Skeletal muscle cell (primary cell): ENCODE measurements at places on chromosomes 5 and 9.

DNA sequence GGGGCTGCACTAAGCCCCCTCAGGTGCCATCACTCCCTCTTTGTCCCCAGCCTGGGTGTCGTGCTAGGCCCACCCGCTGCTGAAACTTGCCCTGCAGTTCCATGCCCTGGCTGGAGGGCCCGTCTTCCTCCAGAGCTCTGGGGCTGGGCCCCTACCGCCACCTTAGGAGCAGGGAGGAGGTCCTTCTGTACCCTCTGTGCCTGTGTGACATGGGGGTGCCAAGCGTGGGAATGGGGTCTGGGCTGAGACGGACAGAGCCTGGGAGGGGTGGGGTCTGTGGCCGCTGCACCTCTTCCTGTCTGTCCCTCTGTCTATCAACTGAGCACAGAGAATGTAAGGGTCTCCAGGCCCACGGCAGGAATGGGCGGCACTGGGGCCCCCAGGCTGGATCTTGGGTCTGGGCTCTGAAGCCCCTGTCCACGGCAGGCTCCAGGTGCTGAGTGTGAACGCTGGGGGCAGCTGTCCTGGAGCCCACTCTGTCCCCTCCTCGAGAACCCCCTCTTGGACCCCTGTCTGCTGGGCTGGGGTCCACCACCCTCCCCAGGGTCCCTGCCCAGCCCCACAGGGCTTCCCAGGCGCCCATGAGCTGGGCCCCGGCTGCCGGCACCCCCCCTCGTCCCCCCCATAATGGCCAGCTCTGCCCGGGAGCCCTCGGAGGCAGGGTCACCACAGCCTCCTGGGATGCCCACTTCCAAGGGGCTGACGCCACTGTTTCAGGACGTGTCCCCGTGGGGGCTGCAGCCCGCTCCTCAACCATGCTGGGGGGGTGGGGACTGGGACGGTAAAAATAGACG, 15.8 kb upstream of the NRARP start:
- no peak for DNase-seq

DNA sequence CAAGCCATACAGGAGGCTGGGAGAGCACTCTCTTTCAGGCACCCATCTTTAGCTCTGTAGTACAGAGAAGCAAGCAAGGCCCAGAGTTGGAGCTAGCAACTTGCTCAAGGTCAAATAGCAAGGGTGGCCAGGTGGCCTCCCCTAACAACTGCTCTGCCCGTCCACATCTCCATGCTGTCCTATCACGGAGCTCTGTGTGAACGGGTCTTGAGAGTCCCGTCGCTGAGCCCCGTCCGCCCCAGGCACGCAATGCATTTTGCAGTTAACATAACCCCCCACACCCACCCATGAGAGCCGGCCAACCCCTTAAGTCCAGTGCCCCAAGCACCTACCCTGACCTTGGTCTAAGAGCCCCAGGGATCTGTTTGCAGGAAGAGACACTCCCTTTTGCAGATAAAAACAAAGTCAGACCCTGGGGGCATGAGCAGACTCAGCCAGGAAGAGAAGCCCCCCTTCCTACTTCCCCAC, 1.5 kb downstream of the RNF44 start:
- no peak for DNase-seq

GRCh38 chr5:132458226-132458560, 32.4 kb downstream of the IRF1 start:
- DNase-seq = no peak

DNA sequence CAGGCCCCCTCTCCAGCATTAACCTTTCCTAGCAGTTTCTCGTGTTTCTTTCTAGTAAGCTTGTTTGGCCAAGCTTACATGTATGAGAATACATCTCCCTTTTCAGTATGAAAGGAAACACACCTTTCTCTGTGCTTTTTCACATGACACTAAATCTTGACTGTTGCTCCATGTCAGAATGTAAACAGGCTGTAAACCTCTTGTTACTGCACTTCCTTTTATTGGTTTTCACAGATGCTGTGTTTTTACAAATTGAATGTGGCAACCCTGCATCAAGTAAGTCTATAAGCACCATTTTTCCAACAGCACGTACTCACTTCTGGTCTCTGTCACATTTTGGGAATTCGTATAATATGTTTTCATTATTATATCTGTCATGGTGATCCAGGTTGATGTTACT, 2.2 kb upstream of the CANX start:
- no peak for DNase-seq

DNA sequence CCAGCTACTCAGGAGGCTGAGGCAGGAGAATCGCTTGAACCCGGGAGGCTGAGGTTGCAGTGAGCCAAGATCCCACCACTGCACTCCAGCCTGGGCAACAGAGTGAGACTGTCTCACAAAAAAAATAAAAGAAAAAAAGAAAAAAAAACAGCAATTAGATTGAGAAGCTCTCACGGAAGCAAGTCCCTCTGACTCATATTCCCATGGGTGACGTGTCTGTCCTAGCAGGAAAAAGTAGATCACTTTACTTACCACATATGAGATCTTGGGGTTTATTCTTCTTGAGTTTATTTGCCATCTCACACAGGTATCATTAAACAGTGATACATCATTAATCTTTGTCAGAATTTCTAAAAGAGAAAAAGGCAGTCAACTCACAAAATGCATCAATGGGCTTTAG, 62.6 kb downstream of the SUSD1 start:
- DNase-seq = peak; percentile 63

- no peak for DNase-seq
Measured at GRCh38 chr9:135228345-135228982, 141.0 kb downstream of the OLFM1 start.

GRCh38 chr5:112312295-112313275, 106.5 kb downstream of the EPB41L4A start:
- no peak for DNase-seq

DNA sequence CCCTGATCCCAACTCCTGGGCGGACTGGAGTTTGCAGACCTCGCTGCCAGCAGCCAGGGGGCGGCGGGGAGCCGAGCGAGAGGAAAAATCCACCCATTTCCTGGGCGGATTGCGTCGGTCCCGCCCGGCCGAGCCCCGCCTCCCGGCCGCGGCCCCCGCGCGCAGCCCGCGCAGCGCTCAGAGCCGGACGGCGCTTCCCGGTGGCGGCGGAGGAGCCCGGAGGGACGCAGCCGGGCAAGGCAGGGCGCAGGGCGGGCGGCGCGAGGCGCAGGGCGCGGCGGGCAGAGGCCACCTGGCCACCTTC, at the start of gene OLFM1:
Gene OLFM1 (plus strand): TSS at position 180 of the 304 bp plus-strand sequence. CDS start 322 bp downstream, outside the sequence.
- no peak for DNase-seq

- no peak for DNase-seq
Measured at GRCh38 chr5:64637144-64637543, 53.2 kb upstream of the SHISAL2B start.

- no peak for DNase-seq
Measured at GRCh38 chr5:57445006-57445704, 37.5 kb downstream of the ACTBL2 start.

GRCh38 chr9:104911032-104911607, 16.8 kb downstream of the ABCA1 start:
- DNase-seq = no peak

DNA sequence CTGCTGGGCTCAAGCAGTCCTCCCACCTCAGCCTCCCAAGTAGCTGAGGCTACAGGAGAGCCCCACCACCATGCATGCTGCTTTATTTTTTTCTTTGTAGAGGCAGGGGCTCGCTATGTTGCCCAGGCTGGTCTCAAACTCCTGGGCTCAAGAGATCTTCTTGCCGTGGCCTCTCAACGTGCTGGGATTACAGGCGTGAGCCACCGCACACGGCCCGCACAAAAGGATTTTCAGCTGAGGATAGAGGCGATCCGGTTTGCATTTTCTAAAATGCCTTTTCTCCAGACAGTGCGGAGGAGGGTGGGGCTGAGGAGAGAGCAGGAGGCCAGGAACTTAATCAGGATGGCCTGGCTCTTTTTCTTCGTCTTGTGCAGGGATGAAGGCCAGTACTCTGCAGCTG, 6.9 kb downstream of the HRH2 start:
- DNase-seq = no peak

DNA sequence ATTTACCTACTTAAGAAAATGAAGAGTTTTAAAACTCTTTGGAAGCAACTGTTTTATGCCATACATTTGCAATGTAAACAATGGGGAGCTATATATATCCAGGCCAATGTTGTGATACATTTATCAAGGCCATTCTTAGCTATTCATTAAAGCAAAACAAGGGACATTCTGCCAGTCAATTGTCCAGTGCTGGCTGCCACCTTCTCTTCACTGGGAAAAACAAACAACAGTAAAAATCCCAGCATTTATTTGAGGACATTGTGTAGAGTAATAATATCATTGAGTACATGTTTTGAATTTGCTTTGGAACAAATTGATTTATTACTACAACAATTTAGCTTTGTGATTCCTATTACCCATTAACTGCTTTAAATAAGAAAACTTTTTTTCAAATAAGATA, 1107.4 kb downstream of the DTWD2 start:
- no peak for DNase-seq

DNA sequence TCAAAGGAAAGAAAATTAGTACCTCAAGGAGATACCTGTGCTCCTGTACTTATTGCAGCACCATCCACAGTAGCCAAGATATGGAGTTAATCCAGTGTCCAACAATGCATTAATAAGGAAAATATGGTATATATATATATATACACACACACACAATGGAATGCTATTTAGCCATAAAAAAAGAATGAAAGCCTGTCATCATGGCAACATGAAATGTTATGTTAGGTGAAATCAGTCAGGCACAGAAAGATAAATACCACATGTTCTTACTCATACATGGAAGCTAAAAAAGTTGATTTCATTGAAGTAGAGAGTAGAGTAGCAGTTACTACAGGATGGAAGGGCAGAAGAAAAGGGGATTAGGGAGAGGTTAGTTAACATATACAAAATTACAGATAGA, 601.5 kb downstream of the ANXA1 start:
- DNase-seq = no peak

DNA sequence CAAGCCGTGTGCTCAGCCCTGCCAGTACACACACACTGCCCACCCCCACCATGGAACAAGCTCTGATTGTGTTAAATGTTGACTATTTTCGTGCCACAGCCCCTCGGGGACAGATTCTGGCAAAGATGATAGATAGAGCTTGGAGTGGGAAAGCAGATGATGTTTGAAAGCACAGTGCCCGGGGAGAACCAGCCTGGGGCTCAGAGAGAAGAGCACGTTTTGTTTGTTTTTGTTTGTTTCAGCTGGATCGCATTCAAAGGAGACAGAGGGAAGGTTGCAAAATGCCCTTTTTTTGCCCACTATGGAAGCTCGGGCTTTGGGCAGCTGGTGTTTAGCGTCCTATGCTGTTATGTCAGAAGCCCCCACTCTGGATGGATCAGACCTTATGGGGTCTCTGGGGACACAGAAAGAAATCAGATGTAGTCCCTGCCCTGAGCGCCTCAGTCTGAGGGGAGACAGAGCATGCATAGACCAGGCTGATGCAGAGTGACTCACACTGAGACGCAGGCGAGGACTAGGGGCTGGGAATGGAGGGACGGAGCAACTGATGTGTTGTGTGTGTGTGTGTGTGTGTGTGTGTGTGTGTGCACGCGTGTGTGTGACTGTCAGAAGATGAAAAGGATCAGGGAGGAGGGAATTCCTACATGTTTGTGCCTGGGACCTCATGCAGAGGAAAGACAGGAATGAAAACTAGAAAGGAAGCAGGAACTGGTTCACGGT, 229.7 kb downstream of the MELK start:
- peak; percentile 6 for DNase-seq

DNA sequence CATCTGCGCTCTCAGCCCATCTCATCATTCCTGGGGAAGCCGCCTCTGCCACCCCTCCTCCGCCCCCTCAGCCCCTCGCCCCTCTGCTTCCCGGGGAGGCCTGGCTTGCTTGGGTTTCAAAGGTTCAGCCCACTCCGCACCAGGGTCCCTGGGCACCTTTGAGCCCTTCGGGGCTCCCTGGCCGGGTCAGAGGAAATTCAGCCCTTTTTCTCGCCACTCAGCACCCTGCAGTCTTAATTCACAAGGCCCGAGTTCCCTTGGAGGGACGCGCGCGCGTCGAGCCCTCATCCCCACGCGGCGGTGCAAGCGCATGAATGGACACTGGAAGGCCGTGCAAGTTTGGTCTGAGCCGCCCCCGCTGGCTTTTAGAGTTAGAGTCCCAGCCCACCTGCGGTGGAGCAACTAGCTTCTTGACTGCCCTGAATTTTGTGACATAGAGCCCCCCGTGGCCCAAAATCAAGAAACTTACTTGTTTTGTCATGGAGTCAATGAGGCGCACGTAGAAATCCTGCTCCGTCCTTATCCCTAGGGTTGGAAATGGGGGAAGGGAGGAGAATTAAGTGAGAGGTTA, 4.5 kb downstream of the EBF1 start:
- no peak for DNase-seq

- no peak for DNase-seq
Measured at GRCh38 chr9:19701991-19702390, 86.8 kb downstream of the SLC24A2 start.

GRCh38 chr5:149015126-149015525, 47.7 kb downstream of the SH3TC2 start:
- DNase-seq = no peak

- no peak for DNase-seq
Measured at GRCh38 chr5:61277781-61278180, 54.3 kb upstream of the ZSWIM6 start.

DNA sequence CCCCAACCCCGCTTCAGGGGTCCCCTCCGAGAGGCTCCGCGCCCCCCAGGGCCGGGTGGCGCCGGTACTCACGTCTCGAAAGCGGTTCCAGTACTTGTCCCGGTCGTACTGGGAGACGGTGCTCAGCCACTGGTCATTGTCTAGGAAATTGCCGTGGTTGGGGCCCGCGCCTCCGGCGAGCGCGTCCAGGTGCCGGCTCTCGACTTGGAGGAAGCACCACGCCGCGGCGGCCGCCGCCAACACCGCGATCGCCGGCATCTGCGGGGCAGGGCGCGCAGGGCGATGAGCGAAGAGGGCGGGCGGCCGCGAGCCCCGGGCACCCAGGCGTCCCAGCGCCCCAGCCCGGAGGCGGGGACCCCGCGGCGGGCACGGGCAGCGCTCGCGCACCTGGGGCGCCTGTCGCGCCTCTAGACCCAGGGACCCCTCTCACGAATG, 808 bp downstream of the SPOCK1 start:
- DNase-seq = no peak

GRCh38 chr9:134936346-134937163, 18.8 kb upstream of the FCN1 start:
- DNase-seq = no peak

DNA sequence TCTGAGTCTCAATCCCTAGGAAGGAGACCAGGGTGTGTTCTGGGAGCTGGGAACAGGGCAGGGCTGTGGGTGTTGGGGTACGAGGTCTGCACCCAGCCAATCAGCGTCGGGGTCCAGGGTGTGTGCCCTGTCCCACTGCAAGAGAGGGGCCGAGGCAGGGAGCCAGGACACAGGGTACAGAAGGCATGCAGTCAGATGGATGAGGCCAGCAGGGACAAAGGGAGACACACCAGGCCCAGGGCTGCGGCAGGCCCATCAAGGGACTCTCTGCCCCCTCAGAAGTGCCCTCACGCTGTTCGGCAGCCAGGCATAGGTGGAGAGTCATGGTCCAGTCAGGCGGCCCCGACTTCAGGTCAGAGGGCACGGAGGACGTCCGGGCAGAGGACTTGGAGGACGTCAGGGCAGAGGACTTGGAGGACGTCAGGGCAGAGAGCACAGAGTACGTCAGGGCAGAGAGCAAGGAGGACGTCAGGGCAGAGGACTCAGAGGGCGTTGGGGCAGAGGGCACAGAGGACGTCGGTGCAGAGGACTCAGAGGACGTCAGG, 28.8 kb upstream of the ADAMTS2 start:
- no peak for DNase-seq

- peak; percentile 40 for DNase-seq
Measured at GRCh38 chr9:20593537-20593936, 28.8 kb downstream of the MLLT3 start.
